ENCODE measurements at places on chromosomes 1 and 21. TPM values are rescaled to one million over a fixed set of nuclear protein-coding genes. Genes with fewer than 3 reads are reported as not detected.

TRIM45 gene
- 0.55 TPM for total RNA-seq

DVL1 gene
- total RNA-seq = 36.0 TPM

OR2L3 gene
- not detected for total RNA-seq

CHTOP gene
- total RNA-seq = 84.7 TPM

PATJ gene
- 10.8 TPM for total RNA-seq

SLC45A1 gene
- total RNA-seq = 0.30 TPM

NMNAT2 gene
- 0.03 TPM for total RNA-seq

PADI2 gene
- total RNA-seq = not detected

LRRC71 gene
- not detected for total RNA-seq

NOTCH2NLA gene
- total RNA-seq = 27.7 TPM

OR2G3 gene
- total RNA-seq = not detected

OR2T29 gene
- not detected for total RNA-seq

RGS16 gene
- total RNA-seq = 6.4 TPM

KCNK2 gene
- not detected for total RNA-seq

KRTAP12-2 gene
- total RNA-seq = not detected

C2CD2 gene
- 6.3 TPM for total RNA-seq

- H3K27ac ChIP-seq = no peak overlapping the region
- no peaks in the 10 kb centered on the region for H3K36me3 ChIP-seq
- peaks cover 5% of the 10 kb centered on the region for H3K4me1 ChIP-seq
- H3K4me3 ChIP-seq = no peak overlapping the region
- peaks cover 24% of the 10 kb centered on the region for H3K27me3 ChIP-seq
Measured at GRCh38 chr1:244102046-244102445, 51.0 kb downstream of the ZBTB18 start.

DNA sequence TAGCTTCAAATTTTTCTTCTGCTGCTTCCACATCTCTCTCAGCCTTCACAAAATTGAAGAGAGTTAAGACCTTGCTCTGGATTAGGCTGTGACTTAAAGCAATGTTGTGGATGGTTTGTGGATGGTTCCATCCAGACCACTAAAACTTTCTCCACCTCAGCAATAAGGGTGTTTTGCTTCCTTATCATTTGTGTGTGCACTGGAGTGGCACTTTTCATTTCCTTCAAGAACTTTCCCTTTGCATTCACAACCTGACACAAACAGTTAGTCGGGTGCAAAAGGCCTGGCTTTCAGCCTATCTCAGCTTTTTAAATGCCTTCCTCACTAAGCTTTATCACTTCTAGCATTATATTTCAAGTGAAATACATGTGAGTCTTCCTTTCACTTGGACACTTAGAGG lies 30.3 kb downstream of the DENND1B start:
- peaks cover 10% of the 10 kb centered on the region for H3K4me1 ChIP-seq
- no peak overlapping the region for H3K27ac ChIP-seq
- no peak overlapping the region for H3K4me3 ChIP-seq
- no peaks in the 10 kb centered on the region for H3K27me3 ChIP-seq
- peaks cover 36% of the 10 kb centered on the region for H3K36me3 ChIP-seq
- no peak for DNase-seq

DNA sequence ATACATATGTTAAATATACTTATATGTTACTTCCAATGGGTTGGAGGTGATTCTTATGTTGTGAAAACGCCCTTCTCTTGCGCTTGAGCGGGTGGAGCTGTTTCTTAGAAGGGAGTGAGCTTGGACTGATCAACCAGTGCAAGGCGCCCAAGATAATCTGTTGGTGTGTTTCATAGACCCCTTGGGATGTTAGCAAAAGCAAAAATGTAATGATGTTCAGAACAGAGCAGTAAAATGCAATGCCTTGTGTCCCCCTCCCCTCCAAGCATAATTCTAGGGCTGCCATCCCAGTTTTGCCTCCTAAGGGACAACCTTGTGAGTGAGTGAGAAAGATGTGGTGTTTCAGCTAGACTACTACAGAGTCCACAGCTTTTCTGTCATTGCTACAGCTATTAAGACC lies 6.2 kb upstream of the CD34 start:
- DNase-seq = no peak
- no peaks in the 10 kb centered on the region for H3K36me3 ChIP-seq
- peaks cover 58% of the 10 kb centered on the region for H3K27me3 ChIP-seq

GRCh38 chr1:83985048-83985447 lies 13.9 kb downstream of the TTLL7 start:
- no peak overlapping the region for H3K27ac ChIP-seq
- no peak overlapping the region for H3K4me3 ChIP-seq
- no peaks in the 10 kb centered on the region for H3K36me3 ChIP-seq
- H3K4me1 ChIP-seq = no peaks in the 10 kb centered on the region
- no peak for DNase-seq
- H3K27me3 ChIP-seq = peaks cover 2% of the 10 kb centered on the region

DNA sequence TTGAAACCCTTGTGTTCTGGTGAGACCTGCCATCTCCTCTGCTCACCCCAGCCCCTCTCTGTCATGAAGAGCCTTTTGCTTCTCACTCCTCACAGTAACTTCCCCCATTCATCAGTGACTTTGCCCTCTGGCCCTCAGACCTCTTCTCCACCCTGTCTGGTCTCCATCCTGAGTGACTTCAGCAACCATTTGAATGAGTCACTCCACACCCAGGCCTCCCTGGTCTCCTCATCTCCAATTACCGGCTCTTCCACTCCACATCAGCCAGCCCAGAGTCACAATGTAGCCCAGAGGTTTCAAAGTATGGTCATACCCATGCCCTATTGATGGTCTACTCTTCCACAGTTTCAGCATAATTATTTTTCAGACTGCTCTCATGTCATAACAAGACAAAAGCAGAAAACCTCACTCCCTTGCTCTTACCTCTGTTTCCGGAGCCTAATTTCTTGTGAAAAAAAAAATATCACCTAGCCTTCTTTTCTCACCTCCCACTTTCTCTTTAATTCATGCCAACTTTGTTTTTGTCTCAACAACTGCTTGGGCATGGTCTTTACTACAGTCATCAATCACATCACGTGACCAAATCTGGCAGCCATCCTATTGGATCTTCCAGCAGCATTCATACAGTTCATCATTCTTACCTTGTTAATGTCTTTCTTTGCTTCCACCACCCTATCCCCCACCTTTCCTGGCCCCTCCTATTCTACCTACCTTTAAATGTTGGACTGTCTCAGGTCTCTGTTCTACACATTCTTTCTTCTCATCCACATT lies 35.6 kb upstream of the NEK7 start:
- no peaks in the 10 kb centered on the region for H3K4me1 ChIP-seq
- DNase-seq = no peak
- no peaks in the 10 kb centered on the region for H3K36me3 ChIP-seq
- H3K4me3 ChIP-seq = no peak overlapping the region

- no peak overlapping the region for H3K4me3 ChIP-seq
- no peak for DNase-seq
- H3K27me3 ChIP-seq = no peaks in the 10 kb centered on the region
- no peak overlapping the region for H3K27ac ChIP-seq
- no peaks in the 10 kb centered on the region for H3K4me1 ChIP-seq
Measured at GRCh38 chr1:87927391-87928280, 599.0 kb downstream of the LMO4 start.

DNA sequence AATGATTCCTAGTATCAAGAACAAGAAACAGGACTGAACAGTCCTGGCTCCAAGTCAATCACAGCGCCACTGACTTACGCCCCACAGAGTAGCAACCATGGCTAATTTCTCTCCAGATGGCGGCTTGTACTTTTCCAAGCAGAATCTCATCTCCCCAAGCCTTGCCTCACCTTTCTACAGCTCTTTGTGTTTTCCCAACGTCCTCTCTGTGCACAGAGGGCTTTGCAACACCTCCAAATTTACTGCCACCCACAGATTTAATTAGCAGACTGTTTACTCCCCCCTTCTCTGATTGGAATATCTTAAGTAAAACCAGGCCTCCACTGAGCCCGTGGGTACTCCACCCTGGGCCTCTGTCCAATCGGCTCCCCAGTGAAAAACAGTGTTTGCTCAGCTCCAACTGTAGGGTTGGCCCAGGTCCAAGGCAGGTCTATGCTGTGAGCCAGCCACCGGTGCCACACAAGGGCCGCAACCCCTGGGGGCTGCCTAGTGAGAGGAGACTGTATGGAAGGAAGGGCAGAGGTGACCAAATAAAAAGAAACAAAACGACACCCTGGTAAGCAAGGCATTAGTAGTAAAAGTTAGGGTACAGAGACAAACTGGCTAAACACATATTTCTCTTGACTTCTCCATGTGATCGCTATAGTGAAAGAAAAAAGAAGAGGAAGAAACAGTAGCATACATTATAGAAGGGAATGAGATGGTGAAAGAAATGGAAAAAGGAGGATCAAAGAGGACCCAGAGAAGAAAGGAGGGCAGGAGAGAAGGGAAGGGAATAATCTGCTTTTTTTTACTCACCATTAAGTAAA lies 128.4 kb upstream of the SOD1 start:
- H3K36me3 ChIP-seq = no peaks in the 10 kb centered on the region
- H3K27me3 ChIP-seq = no peaks in the 10 kb centered on the region

DNA sequence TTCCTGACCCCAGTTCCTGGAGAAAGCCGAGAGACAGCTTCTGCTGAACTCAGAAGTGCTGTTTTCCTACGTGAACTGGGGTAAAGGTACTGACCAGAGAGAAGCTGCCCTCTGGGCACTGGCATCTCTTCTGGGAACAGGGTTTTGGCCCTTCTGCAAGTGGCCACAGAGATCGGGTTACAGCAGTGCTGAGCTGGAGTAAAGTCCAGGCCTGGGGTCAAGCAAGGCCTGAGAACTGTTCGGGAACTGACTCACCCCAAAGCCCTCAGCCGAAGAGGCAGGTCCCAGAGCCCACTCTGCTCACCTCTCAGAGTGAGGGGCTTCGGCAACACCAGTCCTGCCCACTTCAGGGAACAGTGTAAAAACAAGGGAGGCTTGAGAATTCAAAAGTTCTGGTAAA lies 177.2 kb upstream of the RUNX1 start:
- H3K4me1 ChIP-seq = peaks cover 35% of the 10 kb centered on the region
- H3K27me3 ChIP-seq = peaks cover 26% of the 10 kb centered on the region
- DNase-seq = no peak

GRCh38 chr1:191085121-191085520 lies 607.5 kb upstream of the BRINP3 start:
- DNase-seq = no peak
- no peaks in the 10 kb centered on the region for H3K27me3 ChIP-seq
- no peaks in the 10 kb centered on the region for H3K36me3 ChIP-seq
- H3K27ac ChIP-seq = no peak overlapping the region
- H3K4me3 ChIP-seq = no peak overlapping the region

DNA sequence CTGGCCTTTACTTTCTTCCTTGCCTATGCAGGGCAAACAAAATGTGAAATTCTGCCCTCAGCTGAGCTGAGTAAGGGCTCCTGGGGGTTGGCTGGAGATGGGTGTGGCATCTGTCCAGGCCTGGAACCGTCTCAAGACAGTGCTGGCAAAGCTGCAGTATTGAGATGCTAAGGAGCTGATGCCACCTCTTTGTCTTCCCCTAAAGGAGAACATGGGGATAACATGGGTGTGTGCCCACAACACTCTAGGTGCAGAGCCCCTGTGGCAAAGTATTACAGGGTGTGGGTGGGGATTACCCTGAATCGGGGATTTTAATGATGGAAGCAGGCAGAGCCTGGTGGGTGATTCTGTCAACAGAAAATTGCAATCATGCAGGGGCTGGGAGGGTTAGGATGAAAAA lies 2.5 kb upstream of the ST3GAL3 start:
- no peak overlapping the region for H3K4me3 ChIP-seq
- H3K27me3 ChIP-seq = no peaks in the 10 kb centered on the region
- DNase-seq = no peak
- peaks cover 39% of the 10 kb centered on the region for H3K36me3 ChIP-seq

DNA sequence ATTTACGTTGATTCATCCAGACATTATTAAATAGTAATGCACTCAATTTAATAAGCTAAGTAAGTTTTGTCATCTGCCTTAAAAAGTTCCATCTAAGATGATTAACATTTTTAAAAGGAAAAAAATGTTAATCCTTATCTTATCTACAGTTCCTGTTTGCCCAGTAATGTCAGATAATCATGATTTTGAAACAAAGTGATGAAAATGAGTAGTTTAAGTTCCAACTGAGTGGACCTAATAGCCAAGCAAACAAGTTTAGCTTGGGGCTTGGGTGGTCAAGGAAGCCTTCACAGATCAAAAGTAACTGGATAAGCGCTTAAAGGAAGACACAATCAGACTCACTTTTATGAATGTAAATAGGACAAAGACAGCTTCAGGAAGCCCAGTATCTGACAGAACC lies 40.5 kb upstream of the JAK1 start:
- no peak for DNase-seq
- H3K27ac ChIP-seq = no peak overlapping the region
- H3K4me1 ChIP-seq = peaks cover 49% of the 10 kb centered on the region
- H3K4me3 ChIP-seq = no peak overlapping the region
- H3K27me3 ChIP-seq = peaks cover 24% of the 10 kb centered on the region

DNA sequence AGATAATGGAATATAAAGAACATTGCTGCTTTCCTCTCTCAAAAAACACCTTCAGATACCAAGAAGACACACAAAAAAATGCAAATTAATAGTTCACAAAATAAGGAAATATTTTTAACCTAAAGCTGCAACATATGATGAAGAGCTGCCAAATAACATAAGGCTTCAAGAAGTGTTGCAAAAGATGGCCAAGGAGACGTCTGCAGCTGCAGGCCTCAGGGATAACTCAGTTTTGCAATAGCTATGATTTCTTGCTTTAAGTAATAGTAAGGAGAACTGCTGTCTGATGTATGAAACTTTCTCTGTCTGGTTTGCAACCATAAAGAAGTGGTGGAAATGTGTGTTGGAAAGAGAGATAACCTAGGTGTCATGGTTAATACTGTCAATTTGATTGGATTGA lies 1237.5 kb downstream of the MRPL39 start:
- H3K4me1 ChIP-seq = no peaks in the 10 kb centered on the region
- H3K4me3 ChIP-seq = no peak overlapping the region
- H3K27ac ChIP-seq = no peak overlapping the region
- DNase-seq = no peak
- no peaks in the 10 kb centered on the region for H3K27me3 ChIP-seq

- no peaks in the 10 kb centered on the region for H3K27me3 ChIP-seq
- no peaks in the 10 kb centered on the region for H3K4me1 ChIP-seq
- DNase-seq = no peak
- H3K4me3 ChIP-seq = no peak overlapping the region
- no peaks in the 10 kb centered on the region for H3K36me3 ChIP-seq
- no peak overlapping the region for H3K27ac ChIP-seq
Measured at GRCh38 chr21:32544697-32545096, 40.6 kb downstream of the TCP10L start.

GRCh38 chr1:43975249-43975961 lies 645 bp downstream of the ATP6V0B start:
- DNase-seq = peak; percentile 40
- peak overlapping the region; percentile 89 for H3K4me3 ChIP-seq
- peaks cover 34% of the 10 kb centered on the region for H3K36me3 ChIP-seq
- H3K4me1 ChIP-seq = peaks cover 63% of the 10 kb centered on the region
- H3K27ac ChIP-seq = peak overlapping the region; percentile 80
